Left colon (tissue), 2 donors: ENCODE measurements at places on chromosomes 6 and 20. TPM values are rescaled to one million over a fixed set of nuclear protein-coding genes. Genes with fewer than 3 reads are reported as not detected.

- no peak for DNase-seq
These were observed 199.2 kb downstream of the BMP2 start for GRCh38 chr20:6966721-6967120.

GRCh38 chr6:143176090-143177021 is 115.7 kb downstream of the AIG1 start:
- DNase-seq = no peak

DNA sequence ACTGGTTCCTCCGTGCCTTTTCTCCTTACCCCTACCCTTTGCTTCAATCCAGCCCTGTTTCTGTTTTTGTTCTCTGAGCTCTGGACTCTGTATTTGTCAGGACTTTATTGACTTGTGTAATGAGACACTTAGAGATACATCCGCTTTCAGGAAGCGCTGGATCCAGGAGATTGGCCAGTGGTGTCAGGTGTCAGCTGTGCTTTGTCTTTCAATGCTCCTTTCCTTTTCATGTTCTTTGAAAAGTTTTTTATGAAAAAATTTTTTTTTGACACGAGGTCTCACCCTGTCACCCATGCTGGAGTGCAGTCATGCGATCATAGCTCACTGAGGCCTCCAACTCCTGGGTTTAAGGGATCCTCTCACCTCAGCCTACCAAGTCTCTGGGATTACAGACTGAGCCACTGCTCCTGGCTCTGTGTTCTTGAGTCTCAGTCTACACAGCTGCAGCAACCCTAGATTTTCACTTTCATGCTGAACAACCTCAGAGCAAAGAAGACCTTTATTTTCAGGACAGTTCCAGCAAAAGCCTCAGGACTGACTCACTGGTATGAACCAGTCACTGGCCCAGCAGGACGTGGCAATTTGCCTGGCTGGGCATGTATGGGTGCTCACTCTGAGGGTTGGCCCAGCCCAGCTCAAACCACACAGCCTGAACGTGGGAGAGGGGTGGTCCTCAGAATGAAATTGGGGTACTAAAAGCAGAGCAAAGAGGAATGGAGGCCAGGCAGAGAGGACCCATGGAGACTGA is 108.5 kb downstream of the DHX35 start:
- no peak for DNase-seq

Gene PLA2G7
- 0.70 TPM for total RNA-seq

GRCh38 chr20:48098866-48099265 is 313.6 kb upstream of the SULF2 start:
- DNase-seq = no peak

- DNase-seq = no peak
These were observed 28.6 kb downstream of the CDK19 start for GRCh38 chr6:110786696-110787095.

DNA sequence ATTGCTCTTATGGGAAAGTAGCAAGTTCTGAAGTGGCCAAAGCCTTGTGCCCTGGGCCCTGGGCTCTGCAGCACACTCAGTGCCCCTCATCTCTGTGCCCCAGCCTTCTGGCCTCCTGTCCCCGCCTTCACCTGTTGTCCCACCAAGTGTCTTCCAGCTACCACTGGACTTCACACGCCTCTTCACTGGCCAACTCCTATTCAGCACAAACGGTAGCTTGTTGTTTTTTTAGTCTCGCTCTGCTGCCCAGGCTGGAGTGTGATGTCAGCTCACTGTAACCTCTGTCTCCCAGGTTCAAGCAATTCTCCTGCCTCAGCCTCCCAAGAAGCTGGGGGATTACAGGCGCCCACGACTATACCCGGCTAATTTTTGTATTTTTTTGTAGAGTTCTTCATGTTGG is 4.8 kb downstream of the CCHCR1 start:
- no peak for DNase-seq

DNA sequence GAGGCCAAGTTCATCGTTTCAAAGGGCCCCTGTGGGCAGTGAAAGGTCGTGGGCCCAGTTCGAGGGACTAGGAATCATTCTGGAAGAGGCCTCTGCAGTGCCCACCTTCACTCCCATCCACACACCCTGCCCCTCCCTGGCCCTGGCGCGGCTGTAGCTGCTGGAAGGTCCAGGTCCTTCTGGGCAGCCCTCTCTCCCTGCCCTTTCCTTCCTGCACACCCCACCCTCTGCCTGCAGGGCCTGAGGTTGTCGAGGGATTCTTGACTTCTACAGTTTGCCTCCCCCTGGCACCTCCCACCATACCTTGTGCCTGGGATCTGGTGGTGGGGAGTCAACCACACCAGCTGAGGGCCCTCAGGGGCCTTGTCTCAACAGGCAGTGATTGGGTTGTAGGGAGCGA is 4.5 kb upstream of the MYT1 start:
- DNase-seq = no peak

Gene TNFRSF6B
- total RNA-seq = 8.9 TPM

DNA sequence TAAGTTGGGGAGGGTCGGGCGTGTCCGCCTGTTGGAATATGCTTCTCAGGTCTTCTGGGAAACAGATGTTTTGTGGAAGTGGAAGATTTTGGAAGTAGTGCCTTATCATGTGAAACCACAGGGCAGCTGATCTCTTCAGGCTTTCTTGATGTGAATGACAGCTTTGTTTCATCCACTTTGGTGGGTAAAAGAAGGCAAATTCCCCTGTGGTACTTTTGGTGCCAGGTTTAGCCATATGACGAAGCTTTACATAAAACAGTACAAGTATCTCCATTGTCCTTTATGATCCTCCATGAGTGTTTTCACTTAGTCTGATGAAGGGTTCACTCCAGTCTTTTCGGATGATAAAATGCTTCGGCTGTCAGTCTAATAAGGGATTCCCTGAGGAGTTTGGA is 4.6 kb downstream of the IRF4 start:
- no peak for DNase-seq

GRCh38 chr20:20733943-20734342 is 21.5 kb upstream of the RALGAPA2 start:
- no peak for DNase-seq

- DNase-seq = no peak
These were observed 33.2 kb upstream of the TRAM2 start for GRCh38 chr6:52610011-52610410.

Gene GABRR1
- total RNA-seq = not detected

GRCh38 chr6:41370488-41371111 is 35.2 kb downstream of the NCR2 start:
- DNase-seq = no peak

- no peak for DNase-seq
These were observed 151.7 kb downstream of the THBS2 start for GRCh38 chr6:169101981-169102380.
